H54 (cell line): ENCODE measurements at places on chromosomes 13 and 19.

GRCh38 chr19:38862321-38863059, 12.7 kb upstream of the HNRNPL start:
- no peak for DNase-seq

- DNase-seq, result peak; percentile 71
Observed at GRCh38 chr19:7159105-7159933, 89.8 kb downstream of the ZNF557 start.

DNA sequence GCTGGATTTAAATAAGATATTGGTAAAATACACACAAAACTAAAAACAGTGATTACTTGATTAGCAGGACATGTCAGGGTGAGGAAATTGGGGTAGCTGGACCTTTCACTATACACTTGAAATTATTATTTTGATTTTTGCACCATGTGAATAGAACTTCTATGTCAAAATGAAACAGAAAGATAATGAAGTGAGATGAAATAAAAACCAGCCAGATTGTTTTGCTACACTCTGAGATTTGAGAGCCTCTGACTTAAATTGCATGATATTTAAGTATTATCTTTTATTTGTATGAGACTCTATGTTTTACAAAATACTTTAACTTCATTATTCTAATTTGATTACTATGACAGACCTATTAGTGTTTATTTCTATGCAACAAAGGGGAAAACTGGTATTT, 819.6 kb upstream of the ATXN8OS start:
- DNase-seq, result no peak

GRCh38 chr13:37869756-37870488, at the start of gene TRPC4:
Gene TRPC4 (minus strand): TSS chr13:37869772. CDS start chr13:37783333, 86,439 bp downstream.
- no peak for DNase-seq

DNA sequence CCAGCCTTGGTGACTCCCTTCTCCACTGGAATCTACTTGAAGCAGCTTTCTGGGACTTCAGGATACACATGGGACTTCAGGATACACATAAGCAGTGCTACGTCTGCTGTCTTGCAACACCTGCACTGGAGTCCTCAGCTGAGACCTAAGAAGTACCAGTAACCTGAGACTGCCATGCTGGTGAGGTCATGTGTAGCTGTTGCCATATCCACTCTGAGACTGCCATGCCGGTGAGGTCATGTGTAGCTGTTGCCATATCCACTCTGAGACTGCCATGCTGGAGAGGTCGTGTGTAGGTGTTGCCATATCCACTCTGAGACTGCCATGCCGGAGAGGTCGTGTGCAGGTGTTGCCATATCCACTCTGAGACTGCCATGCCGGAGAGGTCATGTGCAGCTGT, 937.9 kb downstream of the EFNB2 start:
- DNase-seq, result no peak

DNA sequence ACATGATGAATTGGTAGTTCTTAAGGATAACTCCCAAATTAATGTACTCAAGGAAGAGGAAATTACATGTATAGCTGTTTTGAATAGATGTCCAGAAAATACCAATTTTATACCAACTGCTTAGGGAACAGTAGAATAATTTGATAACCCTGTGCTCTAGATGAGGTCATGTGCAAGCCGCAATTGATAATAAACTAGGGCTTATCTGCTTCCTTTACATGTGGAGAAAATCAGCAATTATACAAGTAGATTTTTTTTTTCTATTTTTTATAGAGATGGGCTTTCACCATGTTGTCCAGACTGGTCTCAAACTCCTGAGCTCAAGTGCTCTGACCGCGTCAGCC, 9.3 kb downstream of the TPT1 start:
- DNase-seq, result no peak

DNA sequence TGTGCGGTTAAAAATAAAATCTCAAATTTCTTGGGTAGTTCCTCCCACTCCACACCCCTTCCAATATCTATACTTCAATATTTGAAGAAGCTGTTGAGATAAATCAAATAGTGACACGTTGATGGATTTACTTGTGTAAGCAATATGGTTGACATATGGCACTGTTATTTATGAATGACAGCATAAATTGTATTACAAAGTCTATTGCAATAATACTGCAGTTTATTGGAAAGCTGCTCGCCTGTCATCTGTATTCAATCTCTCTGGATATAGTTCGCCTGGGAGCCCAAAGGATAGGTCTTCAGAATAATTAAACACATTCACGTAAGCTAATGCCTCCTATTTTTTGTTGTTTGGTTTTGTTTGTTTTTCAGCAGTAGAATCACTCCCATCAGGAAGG, 5.0 kb upstream of the ZIC5 start:
- no peak for DNase-seq

GRCh38 chr19:46049597-46049996, 8.8 kb upstream of the IGFL4 start:
- no peak for DNase-seq

- DNase-seq, result no peak
Observed at GRCh38 chr13:41608111-41608838, 150.9 kb downstream of the RGCC start.

- DNase-seq, result no peak
Observed at GRCh38 chr13:42860485-42860884, 79.1 kb downstream of the FAM216B start.

DNA sequence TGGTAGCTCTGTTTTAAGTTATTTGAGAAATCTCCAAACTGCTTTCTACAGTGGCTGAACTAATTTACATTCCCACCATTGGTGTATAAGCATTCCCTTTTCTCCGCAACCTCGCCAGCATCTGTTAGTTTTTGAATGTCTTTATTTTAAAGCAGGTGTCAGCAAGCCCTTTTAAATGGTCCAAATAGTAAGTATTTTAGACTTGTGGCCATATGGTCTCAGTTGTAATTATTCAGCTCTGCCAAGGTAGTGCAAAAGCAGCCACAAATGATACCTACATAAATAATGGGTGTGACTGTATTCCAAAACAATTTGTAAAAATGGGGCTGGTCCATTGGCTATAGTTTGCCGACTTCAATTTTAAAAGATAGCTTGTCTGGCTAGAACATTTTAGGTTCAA, 58.7 kb upstream of the TMTC4 start:
- DNase-seq, result no peak

GRCh38 chr13:46334035-46334822, 52.8 kb downstream of the RUBCNL start:
- no peak for DNase-seq

DNA sequence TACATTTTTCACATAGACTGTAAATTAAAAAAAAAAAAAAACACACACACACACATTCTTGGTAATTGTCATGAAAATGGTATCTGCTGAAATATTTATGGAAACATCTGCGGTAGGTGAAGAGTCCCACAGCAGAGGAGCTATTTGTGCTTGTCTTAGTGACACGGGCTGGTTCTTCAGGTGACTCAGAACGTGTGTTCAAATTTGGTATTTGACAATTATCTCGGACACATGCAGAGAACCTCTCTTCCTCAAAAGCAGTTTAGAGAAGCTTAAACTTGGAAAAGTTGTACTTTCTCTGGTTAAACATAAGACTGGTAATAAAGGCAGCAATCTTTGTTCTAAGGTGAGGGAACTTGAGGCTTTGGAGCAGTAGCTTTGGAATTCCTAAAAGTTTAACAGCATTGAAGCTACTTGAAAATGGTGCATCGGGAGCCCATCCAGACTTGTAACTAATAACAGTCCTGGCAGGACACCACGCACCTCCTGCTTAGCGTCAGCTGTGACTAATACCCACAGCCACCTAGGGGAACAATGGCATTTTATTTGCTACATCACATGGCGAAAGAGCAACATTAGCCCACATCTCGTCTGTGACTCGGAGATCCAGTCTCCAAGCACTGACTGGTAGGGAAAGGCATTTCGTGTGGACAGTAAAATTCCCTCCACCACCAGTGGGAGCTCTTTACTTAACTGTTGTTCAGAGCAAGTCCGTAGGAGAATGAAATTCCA, 1505.1 kb upstream of the SLC10A2 start:
- DNase-seq, result peak; percentile 47

DNA sequence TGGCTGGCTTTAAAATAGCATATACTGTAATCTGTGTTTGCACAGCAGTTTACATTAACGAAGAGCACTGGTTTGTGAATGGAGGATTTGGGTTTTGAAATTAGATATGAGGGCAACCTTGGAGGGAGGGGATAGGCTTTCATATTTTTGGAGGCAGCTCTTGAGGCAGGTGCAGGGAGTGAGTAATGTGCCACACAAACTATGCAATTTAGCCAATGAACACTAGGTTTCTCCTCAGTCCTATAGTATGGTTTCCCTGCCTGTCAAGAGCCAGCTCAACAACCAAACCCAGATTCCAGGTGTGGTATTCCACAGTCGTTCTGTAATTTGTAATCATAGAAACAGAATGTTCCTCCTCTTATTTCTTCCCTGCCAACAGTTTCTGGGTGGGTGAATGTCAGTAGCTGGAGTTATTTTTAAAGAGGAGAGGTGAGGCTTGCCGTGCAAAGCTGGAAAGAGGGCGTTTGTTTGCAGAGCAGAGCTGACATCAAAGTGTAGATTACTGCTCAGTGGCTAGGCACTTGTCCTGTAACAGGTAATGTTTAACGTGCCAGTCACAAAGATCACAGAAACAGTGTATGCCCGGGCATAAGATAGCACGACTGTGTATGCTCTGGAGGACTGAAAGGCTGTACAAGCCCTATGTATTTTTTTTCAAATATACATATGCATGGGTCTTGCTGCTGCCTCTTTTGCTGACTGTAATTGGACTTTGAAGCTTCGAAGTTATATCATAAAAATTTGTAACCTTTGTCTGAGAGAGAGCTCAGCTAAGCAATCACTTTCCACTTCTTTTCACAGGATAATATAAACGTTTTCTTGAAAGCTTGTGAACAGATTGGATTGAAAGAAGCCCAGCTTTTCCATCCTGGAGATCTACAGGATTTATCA, 124.2 kb downstream of the LMO7 start:
- DNase-seq, result no peak

DNA sequence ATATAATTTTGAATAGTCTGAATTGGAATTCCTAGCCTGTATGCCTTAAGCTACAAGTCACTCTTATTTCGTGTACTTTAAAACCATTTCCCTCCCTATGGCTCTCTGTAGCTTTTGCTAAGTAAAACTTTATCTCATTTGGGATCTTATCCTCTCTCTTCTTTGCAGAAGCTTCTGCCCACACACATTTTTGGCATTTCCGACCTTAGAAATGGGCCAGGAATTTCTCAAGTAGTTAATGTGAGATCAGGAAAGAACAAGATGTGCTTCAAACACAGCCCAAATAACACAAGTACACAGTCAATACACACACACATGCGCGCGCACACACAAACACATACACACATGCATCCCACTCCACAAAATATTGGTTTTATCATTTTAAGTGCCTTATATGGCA, 931.0 kb upstream of the MIR17HG start:
- DNase-seq, result no peak

- no peak for DNase-seq
Observed at GRCh38 chr13:28459911-28460310, 35.0 kb downstream of the FLT1 start.

DNA sequence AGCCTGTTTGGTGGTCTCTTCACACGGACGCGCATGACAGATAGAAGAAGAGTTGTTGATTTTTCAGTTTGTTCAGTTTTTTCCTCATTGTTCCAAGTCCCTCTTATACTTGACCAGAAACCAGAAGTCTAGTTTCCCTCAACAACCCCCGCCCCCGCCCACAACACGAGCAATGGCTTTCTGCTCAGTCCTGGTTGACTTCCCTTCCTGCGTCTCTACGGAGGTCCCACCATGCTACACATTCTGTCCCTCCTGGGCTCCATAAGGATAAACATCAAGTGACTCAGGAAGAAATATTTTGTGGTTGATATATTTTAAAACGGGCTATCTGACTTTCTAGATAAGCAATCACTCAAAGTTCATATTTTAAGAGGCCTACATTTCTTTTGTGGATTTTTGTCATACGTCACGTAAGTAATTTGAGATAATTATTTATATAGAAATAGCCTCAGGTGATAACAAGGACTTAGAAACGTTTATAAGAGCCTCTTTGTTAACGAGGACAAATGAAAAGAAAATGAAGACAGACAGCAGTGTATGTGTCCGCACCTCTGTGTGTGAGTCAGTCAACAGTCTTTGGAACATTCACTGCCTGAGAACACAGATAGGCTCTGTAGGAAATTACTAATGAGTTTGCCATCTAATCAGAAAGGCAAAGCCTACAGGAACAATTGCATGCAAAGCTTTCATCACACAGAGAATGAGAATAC, 214.4 kb downstream of the RAP2A start:
- no peak for DNase-seq

- no peak for DNase-seq
Observed at GRCh38 chr19:51188227-51188559, 36.7 kb upstream of the CD33 start.

- no peak for DNase-seq
Observed at GRCh38 chr13:27822873-27823311, 30.6 kb downstream of the GSX1 start.

DNA sequence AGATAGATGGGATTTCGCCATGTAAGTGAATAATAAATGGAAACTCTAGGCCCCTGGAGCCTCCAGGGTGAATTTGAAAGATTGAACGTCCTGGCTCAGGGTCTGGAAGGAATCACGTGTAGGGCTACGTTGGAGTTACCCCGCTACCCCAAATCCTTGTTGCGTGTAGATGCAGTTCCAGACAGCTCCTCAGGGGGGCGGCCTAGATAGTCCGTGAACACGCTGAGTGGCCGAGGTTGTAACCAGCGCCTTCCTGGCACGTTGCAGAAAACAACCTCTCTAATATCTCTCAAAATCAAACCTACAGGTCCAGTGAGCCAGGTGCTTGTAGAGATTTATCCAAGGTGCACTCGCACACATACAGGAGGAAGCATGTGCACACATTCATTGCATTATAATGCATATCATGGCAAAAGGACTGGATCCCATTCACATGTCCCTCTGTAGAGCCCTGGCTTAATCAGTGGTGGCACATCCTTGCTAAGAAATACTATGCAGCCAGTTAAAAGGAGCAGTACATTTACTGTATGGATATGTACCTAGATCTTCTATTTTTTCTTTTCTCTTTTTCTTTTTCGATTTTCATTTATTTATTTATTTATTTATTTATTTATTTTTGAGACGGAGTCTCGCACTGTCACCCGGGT, 2.5 kb upstream of the KEAP1 start:
- peak; percentile 67 for DNase-seq

- no peak for DNase-seq
Observed at GRCh38 chr19:55588738-55589137, 8.1 kb upstream of the ZNF579 start.

- no peak for DNase-seq
Observed at GRCh38 chr13:36275190-36276002, 22.2 kb downstream of the CCDC169 start.

DNA sequence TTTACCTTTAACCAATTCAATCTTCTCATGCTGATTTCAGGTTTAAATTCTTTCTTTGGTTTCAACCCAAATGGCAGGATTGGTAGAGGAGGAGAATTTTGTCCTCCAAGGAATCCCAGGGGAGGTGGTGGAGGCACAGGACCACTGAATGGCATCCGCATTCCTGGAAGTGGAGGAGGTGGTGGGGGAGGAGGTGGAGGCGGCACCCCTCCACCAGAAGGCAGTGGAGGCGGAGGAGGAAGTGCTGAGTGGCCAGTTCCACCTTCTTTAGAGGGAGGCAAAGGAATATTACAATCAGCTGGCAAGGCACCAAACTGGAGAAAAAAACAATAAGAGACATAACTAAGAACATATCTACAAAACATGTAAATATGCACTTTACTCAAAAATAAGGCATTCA, 192.9 kb downstream of the DIAPH3 start:
- DNase-seq, result no peak
